ENCODE measurements at places on chromosomes 7 and 10.

- peak; percentile 6 for DNase-seq
These were observed 17.3 kb downstream of the FAM107B start for GRCh38 chr10:14757394-14757793.

GRCh38 chr7:85681241-85681640, 494.4 kb upstream of the SEMA3D start:
- DNase-seq, result no peak

DNA sequence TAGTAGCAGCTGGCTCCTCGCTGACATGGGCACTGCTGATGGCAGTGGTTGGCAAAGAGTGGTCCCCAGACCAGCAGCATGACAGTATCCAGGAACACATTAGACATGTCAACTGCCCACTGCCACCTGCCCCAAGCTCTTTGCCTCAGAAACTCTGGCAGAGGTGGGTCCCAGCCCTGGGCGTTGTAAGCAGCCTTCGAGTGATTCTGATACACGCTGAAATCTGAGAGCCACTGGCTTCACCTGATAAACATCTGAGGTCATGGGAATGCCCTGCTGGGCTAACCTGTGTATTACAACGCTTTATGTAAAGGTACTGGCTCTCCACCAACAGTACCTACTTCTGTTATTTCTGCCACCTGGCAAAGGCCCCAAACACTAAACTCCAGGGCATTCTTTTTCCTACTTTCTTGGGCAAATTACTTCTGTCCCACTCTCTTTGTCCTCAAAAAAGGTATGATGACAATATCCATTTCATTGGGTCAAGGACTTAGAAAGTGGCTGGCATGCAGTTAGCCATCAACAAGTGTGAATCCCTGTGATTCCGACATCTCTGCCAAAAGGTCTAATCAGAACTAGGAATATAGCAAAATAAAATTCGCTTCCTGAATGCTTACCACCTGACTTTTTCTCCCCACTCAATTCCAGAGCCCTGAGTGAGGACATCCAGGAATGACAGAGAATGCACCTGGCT, 9.2 kb downstream of the SGMS1 start:
- no peak for DNase-seq

- DNase-seq, result no peak
These were observed 151.5 kb downstream of the ANK3 start for GRCh38 chr10:60237977-60238758.

GRCh38 chr10:65213170-65213569, 1692.0 kb downstream of the REEP3 start:
- DNase-seq, result no peak

GRCh38 chr7:85023066-85023712, 163.7 kb downstream of the SEMA3D start:
- DNase-seq, result peak; percentile 28

GRCh38 chr7:101370836-101371235, 8.2 kb downstream of the COL26A1 start:
- peak; percentile 43 for DNase-seq

GRCh38 chr10:86257683-86258082, 108.9 kb downstream of the GRID1 start:
- no peak for DNase-seq

GRCh38 chr10:77086081-77086480, 551.5 kb downstream of the KCNMA1 start:
- no peak for DNase-seq

DNA sequence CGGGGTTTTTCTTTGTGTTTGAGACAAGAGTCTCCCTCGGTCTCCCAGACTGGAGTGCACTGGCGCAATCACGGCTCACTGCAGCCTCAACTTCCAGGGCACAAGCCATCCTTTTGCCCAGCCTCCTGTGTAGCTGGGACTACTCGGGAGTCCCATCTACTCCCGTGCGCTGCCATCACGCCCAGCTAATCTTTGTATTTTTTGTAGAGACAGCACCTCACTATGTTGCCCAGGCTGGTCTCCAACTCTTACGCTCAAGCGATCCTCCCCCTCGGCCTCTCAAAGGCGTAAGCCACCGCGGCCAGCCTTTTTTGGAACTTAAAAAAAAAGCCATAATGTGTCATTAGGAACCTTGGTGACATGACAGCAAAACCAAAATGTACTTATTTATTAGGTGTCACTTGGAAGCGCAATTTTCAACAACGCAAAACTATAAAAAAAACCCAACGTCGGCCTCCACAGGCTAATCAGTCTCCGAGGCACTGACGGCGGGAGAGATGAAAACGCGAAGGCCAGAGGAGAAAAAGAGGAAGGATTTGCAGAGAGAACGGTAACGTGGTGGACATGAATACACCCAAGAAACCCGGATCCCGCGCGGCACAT, 911 bp upstream of the HNRNPH3 start:
- no peak for DNase-seq

DNA sequence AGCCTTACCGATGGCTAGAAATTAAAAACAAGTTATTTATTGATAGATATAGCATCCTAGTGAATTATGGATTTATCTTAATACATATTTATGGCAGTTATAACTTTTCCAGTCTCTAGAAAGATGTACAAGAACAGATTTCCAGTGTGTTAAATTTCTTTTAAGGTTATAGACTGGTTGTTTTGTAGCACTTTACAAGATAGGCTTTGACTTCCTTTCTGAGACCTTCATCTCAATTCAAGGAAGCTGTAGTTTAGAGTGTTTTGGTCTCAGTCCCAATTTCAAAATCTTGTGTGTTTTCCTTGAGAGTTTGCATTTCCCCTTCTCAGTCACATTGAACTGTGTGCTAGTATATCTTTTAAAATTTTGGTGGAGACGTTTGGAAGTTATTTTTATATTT, 30.1 kb downstream of the PLEKHA1 start:
- no peak for DNase-seq

All from Jurkat, Clone E6-1 (cell line).